ENCODE measurements at places on chromosomes 5 and 9.

GRCh38 chr9:122179690-122180074 is 20.0 kb downstream of the MORN5 start:
- DNase-seq: no peak

DNA sequence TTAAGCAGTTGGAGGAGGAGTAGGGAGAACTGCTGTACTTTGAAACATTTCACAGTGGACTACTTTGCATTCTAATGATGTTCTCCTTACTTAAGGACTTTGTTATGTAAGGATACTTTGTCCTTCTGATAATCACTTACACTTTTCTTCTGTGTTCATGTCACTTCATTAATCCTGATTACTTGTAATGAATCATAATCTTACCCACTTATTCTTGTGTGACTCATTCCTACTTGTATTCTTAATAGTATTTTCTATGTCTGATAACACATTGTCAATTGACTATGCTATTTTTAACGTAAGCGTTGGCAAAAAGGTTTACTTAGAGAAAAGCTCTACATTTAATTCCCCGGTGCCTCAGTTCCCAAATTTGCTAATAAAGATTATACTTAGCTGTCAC is 63.8 kb downstream of the GHR start:
- no peak for DNase-seq

DNA sequence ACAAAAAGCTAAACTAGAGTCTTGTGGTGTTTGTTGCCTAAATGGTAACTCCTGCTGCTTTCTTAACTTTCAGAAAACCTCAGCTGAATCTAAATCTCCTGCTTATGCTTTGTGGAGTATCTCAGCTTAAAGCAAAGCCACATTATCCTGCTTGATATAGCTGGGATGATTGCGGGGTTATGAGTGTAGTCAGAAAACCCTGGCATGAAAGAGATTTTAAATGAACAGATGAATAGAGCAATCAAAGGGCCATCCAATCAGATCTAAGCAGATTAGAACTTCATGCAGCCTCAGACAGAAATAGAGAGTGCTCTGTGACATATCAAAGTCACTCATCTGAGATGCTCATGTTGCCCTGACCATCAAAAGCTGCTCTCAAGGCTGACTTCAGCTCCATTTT is 305.5 kb downstream of the DMRT2 start:
- DNase-seq: no peak

- no peak for DNase-seq
These were observed 35.1 kb downstream of the NNT start for GRCh38 chr5:43638107-43638506.

DNA sequence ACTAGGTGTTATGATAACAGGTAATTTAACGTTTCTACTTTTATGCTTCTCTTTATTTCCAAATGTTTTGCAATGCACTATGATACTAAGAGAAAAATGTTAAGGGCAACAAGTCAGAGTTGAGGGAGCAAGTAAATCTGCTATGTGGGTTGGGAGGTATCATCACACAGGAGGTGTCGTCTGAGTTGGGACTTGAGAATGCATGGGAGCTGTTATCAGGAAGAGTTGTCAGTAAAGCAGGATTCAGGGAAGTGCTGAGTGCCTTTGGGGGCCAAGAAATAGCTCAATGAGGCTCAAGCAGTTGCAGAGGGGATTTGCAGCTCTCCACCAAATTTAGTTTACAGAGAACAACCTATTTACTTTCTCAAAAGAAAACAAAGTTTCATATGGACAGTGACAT is 108.0 kb downstream of the PPP2R2B start:
- no peak for DNase-seq

DNA sequence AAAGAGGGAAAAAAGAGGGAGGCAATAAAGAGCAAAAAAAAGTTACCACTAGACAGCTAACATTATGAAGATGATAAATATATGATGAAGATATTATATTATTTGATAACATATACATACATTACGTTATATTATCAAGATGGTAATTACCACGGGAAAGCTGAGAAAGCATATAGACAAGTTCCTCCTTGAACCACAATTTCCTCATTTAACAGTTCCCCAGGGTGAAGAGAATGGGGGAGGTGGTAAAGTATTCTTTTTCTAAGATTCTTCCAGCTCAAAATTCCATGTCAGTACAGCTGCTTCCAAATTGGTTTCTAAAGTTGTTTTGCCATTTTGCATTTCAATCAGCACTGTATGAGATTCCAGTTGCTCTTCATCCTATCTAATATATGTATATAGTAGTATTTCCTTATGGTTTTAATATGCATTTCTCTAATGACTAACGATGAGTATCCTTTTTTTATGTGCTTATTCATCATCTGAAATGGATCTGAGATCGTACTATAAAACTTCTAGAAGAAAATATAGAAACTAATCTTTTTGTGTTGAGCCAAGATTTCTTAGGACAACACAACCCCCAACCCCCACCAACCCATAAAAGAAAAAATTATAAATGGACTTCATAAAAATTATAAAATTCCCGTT is 49.5 kb upstream of the C9orf72 start:
- DNase-seq: no peak

- DNase-seq: no peak
These were observed 281.4 kb downstream of the DMRT2 start for GRCh38 chr9:1331546-1332038.

- DNase-seq: no peak
These were observed 58.5 kb upstream of the PJA2 start for GRCh38 chr5:109468288-109468676.

- DNase-seq: no peak
These were observed 241.5 kb downstream of the NR3C1 start for GRCh38 chr5:143161885-143162540.

GRCh38 chr5:546376-546908 is 22.2 kb upstream of the SLC9A3 start:
- DNase-seq: no peak

DNA sequence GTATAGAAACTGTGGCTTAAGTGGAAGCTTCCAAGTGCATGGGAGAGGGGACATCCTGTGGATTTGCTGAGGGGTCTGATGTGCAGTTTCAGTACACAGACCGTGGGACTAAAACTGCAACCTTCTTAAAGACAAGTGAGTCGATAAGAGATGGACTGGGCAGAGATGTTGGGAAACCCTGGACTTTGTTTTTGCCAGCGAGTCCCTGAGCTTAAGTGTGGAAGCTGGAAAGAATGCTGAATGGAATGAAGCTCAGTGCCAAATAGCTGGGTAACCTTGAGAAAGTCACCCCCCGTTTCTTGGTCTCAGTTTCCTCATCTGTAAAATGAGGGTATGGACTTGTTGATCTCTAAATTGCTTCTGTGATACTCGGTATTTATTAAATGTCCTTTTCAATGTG is 37.3 kb upstream of the KLF9 start:
- DNase-seq: no peak

DNA sequence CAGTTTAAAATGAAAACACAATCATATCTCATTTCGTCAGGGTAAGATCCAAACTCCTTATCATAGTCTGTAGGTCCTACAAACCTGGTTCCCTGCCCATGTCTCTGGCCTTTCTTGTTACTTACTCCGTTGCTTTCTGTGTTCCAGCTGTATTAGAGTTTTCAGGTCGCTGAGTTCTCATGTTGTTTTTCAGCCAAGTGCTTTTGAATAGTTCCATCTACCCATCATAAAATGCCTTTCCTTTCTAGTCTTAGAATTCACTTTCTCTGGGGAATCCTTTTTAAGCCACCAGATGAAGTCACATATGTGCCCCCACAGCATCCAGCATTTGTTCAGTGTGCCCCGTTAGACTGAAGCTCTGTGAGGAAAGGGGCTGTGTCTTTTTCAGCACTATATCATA is 228.7 kb downstream of the YTHDC2 start:
- DNase-seq: no peak

DNA sequence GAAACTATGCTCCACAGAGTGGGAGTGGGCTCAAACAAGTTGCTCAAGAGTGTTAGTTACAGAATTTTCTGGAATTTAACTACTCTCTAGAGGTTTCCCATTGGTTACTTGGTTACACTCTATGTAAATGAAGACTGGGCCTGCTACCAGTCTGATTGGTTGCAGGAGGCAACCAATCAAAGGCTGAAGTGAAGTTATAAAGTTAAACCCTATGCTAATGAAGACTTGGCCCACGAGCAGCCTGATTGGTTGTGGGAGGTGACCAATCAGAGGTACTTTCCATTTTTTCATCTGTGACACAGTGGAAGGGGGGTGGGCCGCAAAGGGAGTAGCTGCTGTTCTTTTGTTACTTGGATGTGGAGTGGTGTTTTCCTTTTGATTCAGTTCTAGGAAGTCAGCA is 69.4 kb downstream of the CACNA1B start:
- no peak for DNase-seq

DNA sequence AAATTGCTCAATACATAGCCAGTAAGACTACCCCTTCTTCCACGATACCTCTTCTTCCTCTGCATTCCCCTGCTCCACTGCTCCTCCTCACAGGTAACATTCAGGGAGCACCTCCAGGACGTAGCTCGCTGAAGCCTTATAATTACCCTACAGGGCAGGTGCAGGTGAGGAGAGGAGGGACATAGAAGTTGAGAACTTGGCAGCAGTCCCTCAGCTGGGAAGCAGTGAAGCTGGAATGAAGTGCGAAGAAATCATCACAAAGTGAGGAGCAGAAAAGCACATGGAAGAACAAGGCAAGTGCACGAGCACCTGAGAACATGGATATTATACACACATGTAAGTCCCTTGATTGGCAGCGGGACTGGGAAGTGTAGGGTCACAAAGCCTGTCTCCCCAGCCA is 118.2 kb downstream of the HSD17B3 start:
- DNase-seq: no peak

GRCh38 chr5:147555176-147555575 is 45.3 kb upstream of the DPYSL3 start:
- no peak for DNase-seq

DNA sequence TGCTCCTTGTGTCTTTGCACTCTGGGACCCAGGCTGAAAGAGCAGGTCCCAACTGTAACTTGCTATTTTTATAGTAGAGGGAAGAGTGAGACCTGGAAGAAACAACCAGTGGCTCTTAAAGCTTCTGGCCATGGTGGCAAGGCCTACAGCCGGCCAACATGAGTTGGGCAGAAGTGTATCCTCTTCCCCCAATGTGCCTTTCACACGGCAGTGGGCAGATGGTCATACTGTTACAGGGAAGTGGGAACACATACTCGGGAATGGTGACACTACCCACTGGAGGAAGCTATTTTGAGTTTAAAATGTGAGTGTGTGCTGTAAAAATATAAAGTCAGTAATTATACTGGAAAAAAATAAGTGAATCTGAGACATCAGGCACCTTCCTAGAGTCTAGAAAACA is 116.0 kb downstream of the MVB12B start:
- no peak for DNase-seq

DNA sequence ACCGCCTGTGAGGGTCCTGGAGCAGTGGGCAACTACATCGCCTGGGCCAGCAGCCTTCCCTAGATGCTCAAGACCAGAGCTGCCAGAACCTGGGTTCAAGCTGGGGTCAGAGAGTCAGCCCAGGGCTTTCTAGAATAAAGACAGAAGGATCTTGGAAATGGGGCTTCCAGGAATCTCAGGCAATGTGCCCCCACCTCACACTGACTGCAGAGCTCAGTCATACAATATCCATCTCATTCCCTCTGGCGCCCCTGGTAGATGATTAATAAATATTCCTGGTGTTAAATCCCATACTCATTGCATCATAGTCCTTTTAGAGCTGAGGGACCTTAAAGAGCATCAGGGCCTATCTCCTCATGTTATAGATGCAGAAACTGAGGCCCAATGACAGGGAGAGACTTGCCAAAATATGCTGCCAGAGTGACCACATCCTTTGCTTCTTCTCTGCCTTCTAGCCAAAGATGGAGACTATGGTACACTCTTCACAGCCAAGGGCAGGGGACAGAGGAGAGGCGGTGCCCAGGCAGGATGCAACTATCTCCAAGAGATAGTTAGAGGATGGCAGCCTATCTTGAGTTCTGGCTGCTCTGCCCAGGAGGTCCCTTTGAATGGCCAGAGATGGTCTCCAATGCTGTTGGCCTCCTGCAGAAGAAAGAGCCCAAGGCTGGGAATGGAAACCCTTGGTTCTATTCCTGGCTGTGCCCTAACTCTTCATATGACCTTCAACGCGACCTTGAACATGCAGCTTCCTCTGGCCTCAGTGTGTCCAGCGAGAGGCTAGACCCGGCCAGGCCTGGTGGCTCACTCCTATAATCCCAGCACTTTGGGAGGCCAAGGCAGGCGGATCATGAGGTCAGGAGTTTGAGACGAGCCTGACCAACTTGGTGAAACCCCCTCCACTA is 36.2 kb upstream of the IL17B start:
- DNase-seq: no peak

- DNase-seq: no peak
These were observed 390.5 kb downstream of the ZNF608 start for GRCh38 chr5:124355928-124356327.

GRCh38 chr9:35863583-35863982 is 6.6 kb downstream of the OR13J1 start:
- no peak for DNase-seq

- no peak for DNase-seq
These were observed 1703.8 kb downstream of the MAT2B start for GRCh38 chr5:165209101-165209727.

DNA sequence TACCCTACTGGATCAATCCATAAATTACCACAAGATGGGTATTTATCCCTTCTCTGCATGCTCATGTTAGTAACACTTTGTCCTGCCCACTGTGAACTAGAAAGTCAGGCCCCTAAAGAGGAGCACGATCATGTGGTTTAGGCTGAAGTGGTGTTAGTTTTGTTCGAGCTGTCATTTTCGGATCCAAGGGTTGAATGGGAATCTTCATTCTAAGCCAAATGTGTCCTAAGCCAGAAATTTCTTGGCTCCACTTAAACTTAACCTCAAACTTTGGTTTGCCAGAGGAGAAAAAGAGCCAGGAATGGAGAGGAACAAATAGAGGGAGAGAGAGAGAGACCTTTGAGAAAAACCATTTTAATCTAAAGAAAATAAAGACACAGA is 837.7 kb upstream of the ZNF608 start:
- no peak for DNase-seq

DNA sequence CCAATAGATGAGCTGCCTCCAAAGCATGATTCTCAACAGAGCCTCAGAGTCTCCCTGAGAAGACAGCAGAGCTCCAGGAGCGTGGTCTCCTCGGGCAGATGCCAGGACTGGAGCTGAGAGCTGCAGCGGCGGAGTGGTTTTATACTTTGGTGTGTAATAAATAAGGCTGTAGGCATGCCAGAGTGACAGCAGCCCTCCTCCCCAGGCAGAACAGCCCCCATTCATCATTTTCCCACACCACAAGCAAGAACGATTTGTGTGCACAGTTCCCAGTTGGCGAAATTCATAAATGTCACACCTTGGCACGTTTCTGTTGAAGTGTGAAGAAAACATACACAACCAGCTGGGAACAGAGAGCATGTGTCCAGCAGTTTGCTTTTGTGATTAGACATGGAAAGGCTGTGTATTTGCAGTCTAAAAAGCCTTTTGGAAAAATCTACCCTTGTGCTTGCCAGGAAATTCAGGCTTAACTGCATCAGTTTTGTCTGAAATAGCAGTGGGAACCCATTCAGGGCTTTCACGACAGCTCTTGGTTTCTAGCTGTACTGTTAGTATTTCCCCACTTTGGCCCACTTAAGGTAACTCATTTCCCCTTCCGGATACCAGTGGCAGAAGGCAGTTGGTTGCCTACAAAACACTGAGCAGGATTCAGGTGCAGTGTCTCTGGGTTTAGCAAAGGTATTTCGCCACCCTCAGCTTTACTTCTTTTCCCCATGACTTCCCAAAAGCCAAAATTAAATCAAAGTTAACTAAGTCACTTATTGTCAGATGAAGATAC is at the start of gene C1QTNF3:
Gene C1QTNF3 (minus strand): TSS at position 115 of the 778 bp plus-strand sequence. CDS start 88 bp downstream, at position 27.
- DNase-seq: no peak
